ENCODE measurements at places on chromosomes 3 and 15.

- no peak for DNase-seq
Observed at GRCh38 chr3:17770682-17771081, 28.3 kb upstream of the TBC1D5 start.

- no peak for DNase-seq
Observed at GRCh38 chr15:76903251-76903681, 1.9 kb downstream of the SCAPER start.

DNA sequence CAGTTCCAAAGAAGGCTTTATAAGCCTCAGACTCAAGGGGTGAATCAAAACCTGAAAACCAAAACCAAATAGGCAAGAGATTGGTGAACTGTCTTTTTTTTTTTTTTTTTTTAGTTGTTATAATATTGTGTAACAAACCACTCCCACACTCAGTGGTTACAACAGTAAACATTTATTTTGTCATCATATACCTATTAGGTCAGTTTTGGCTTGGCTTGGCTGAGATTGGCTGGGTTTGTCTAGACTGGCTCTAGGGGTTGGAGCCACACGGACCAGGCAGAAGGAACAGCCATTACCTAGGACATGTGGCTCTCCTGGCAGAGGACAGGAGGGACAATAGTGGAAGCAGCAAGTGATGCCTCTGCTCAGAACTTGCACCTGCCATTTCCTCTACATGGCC lies 26.4 kb upstream of the RYR3 start:
- no peak for DNase-seq

- DNase-seq, result no peak
Observed at GRCh38 chr3:114394551-114394950, 100.7 kb downstream of the TIGIT start.

- DNase-seq, result no peak
Observed at GRCh38 chr3:71585887-71586809, 2.6 kb upstream of the FOXP1 start.

GRCh38 chr3:105214590-105214989 lies 152.1 kb upstream of the ALCAM start:
- no peak for DNase-seq

- DNase-seq, result no peak
Observed at GRCh38 chr3:38828681-38829080, 12.7 kb upstream of the SCN10A start.

GRCh38 chr15:62377736-62378480 lies 212.8 kb upstream of the C2CD4B start:
- no peak for DNase-seq

GRCh38 chr15:58556541-58556940 lies 124.8 kb downstream of the LIPC start:
- DNase-seq, result no peak

DNA sequence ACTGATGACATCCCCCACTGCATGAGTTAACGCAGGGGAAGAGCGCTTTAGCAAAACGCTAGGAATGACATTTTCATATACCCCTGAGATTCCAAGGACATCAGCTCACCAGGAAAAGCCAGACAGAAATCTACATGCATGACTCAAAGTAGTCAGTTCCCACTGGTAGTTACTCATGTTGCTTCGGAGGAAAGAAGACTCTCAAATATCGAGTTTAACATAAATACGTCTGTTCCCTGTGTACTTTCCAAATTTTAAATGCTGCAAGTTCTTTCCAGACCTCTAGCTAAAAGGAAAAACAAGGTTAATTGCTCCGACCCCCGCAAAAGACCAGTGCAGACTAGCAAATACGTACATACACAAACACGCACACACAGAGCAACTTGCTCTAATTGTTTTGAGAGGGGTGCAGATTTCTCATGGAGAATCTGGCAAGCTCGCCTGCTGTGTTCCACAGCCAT lies 115.4 kb upstream of the PRICKLE2 start:
- DNase-seq, result no peak

- no peak for DNase-seq
Observed at GRCh38 chr15:87939848-87940457, 316.6 kb downstream of the NTRK3 start.

- no peak for DNase-seq
Observed at GRCh38 chr3:152198665-152199064, 70.1 kb upstream of the MBNL1 start.

GRCh38 chr3:19363071-19363470 lies 214.8 kb downstream of the KCNH8 start:
- no peak for DNase-seq

DNA sequence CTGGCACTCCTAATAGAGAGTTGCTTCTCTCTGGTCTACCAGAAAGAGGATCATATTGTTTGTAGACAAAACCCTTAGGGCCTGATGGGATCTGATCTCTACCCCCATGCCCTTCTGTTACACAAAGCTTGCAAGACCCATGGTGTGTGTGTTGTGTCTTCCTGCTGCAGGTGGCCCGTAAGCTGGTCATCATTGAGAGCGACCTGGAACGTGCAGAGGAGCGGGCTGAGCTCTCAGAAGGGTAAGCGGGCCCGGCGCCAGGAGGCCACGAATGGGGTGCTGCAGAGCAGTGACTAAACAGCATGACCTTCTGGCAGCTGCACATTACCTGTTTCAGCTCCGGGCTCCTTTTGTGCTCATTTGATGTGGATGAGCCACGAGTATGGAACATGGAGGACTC lies 18.2 kb downstream of the TPM1 start:
- DNase-seq, result no peak

DNA sequence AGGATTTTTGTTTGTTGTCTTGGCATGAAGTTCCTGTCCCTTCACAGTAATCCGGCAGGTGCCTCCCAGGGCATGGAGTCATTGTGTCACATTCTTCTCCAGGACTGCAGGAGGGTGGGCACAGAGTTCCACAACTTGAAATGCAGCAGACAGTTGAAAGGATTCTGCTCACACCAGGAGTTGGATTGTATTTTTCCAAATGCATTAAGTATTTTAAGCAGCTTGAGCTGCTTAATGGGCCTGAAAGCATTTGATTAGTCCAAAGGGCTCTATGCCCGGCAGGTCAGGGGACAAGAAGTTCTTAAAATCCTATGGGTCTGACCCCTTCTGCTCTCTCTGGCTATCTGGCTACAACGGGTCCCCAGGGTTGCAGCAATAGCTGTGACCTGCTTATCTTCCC lies 92.9 kb downstream of the APBA2 start:
- DNase-seq, result no peak

DNA sequence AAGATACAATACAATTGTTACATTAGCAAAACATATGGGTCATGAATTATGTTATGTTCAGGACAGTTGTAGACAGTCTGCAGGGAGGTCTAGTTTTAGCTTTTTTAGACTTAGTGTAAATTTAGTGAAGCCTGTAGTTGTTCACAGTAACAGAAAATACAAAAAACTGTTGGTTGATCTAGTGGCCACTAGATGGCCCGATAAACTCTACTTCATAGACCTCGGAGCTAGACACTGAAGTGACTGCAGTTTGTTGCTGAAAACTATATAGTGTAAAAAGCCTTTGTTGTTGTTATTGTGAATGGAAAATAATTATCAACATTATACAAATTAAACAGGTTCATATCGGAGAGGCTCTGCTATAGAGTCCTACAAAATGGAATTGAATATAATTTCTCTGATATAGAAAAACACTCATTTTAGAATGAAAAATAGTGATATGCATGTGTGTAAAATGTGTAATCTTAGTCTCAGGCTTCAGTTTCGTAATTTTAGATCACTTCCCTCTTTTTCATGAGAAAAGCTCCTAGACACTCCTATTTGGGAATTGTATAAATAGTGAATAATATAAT lies 18.3 kb downstream of the MAGEL2 start:
- DNase-seq, result no peak

DNA sequence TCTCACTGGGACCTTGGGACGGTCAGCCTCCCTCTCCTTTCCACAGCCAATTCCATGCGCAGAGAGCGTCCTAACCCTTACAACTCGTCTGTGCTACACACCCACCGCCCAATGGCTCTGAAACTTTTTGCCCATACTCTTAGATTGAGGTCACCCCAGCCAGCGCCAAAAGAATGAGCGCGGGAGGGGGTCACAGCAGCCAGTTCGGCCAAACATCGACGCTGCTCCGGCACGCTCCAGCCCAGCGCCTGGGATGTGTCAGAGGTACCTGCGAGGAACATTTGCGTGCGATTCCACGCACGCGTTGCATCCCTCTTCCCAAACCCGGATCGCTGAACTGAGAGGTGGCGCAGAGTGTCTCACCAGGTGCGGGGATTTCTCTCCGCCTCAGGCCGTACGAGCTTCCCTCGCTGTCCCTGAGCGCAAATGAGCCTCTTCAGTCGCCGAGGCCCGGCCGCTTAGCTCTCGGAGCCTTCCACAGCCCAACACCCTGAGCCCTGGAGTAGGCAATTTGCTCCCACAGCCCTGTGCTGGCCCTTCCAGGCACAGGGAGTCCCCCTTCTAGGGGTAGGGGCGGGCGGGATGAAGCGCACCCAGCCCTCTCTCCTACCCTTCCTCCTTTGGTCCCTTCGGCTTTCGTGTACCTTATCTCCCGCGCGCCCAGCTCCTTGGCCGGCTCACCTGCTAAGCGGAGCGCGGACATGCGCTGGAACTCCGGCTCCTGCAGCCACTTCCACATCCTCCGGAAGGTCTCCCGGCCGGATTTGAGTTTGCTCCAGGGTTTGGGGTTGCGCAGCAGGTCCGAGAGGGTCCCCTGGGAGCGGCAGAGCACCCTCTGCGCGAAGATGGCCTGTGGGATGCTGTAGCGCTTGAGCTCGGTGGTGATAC lies 1.8 kb downstream of the ONECUT1 start:
- DNase-seq, result no peak

GRCh38 chr3:148604270-148605085 lies 93.2 kb upstream of the AGTR1 start:
- DNase-seq, result no peak

DNA sequence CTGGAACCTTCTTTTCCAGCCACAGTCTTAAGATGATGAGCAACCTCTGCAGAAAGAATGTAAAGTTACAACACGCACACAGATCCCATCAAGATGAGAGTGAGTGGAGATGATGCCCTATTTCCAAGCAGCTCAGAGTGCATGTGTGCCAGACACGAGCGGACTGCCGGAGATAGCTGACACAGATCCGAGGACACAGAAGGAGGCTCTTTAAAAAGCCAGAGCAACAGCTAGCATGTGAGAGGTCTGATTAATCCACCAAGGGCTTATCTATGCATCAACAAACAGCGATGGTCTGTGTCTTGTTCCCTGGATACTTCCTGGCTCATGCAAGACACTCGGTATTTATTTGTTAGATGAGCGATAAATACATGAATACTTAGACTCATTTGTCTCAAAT lies 128.6 kb upstream of the DLG1 start:
- DNase-seq, result no peak

DNA sequence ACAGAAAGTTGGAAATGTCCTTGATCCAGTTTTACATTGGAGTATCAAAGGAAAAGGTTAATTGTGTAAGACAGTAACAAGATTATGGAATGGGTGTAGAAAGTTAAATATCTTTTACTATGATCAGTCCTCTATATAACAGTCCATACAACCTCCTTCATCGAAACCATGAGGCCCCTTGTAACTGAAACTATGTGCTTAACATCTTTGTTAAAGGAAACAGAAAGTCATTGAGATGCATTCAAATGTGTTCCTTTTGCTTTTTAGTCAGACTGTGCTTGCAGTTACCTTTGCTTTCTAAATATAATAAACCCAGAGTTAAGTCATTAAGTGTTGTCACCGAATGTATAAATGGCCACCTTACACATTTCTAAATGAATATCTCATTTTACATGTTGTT lies 1298.5 kb downstream of the ROBO2 start:
- DNase-seq, result no peak

- no peak for DNase-seq
Observed at GRCh38 chr3:136385457-136385856, 135.3 kb downstream of the PCCB start.

DNA sequence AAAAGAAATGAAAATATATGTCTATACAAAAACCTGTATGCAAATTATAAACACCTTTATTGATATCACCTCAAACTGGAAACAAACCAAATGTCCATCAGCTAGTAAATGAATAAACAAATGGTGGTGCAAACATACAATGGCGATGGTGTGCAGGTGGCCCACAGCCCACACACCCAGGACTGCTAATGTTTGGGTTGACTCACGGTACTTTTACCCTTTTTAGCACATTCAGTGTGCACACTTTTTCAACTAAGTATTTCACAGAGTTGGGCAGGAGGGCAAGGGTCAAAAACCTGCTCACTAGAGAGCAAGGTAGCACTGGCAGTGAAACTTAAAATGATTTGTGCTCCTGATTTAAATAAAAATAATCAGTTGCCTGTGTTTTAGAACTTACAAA lies 123.1 kb upstream of the BHLHE40 start:
- DNase-seq, result no peak

GRCh38 chr3:133443649-133444422 lies 44.0 kb downstream of the BFSP2 start:
- DNase-seq, result no peak

GRCh38 chr3:108190346-108190745 lies 31.9 kb downstream of the IFT57 start:
- DNase-seq, result no peak

- DNase-seq, result no peak
Observed at GRCh38 chr3:194852831-194853508, 167.3 kb downstream of the FAM43A start.

- DNase-seq, result peak; percentile 14
Observed at GRCh38 chr15:57323806-57324589, 52.3 kb upstream of the CGNL1 start.

- no peak for DNase-seq
Observed at GRCh38 chr3:110106805-110107204, 769.5 kb upstream of the DPPA4 start.

DNA sequence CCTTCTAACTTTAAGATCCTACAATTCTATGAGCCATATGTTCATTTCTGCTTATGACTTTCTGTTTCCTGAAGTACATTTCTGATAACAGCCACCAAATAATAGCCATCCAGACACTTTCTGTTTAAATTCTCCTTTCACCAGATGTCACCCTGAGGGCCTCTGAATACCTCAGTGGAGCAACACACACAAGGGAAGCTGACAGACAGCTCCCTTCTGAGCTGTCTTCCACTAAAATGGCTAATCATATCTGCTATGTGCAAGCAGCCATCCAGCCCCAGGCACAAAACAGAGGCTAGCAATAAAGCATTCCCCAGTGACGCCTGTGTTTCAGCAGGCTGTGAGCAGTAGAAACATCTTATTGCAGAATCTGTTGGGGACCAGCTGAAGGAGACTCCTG lies 666.6 kb upstream of the UBE2E2 start:
- no peak for DNase-seq

GRCh38 chr15:75606711-75607699 lies 18.5 kb downstream of the SNUPN start:
- DNase-seq, result no peak

GRCh38 chr15:27722102-27722501 lies 377.0 kb downstream of the OCA2 start:
- no peak for DNase-seq
